ENCODE measurements at places on chromosomes 7 and 10.

GRCh38 chr10:127435246-127435645, 113.9 kb upstream of the NPS start:
- no peak for DNase-seq

DNA sequence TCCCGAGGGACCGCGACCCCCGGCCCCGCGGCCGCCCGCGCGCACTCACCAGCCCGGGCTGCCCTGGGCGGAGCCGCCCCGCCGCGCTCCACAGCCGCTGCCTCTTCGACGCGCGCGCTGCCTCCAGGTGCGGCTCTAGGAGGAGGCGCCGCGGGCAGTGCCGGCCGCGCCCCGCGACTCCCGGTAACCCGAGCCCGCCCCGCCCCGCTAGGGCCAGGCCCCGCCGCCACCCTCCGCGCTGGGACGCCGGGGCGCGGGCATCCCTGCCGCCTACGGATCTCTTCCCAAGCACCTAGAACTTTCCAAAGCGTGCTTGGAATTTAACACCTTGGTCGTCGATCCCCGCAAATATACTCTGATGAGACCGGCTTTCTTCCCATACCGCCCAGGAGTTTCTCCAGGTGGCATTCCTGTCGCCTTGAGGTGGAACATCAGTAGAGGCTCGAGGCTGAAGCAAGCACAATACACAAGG, at the start of gene SLC26A5:
Gene SLC26A5 (minus strand): TSS at position 159 of the 472 bp plus-strand sequence. CDS start 24,693 bp downstream, outside the sequence.
- DNase-seq: no peak

DNA sequence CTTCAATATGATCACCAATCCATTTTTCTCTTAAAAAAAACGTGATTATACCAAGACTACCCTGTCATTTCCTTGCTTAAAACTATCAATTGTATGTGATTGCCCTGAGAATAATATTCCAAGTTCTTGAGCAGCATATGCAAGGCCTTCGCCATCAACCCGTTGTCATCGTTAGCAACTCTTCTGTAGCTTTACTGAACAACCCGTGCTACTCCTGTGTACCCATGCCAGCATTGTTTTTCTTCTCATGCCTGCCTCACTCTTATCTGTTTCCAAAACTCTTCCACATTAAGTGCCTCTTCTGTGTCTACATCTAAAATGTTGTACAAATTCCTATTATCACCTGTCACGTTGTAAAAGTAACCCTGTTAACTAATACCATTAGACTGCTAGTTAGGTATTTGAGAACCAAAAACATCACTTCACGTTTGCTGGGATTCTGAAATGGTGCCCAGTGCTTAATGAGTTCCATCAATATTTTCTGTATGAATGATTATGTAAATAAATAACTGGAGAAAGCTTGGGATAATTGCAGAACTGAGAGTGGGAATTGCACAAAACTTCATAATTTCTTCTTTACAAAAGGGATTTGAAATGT, 10.5 kb downstream of the CAV2 start:
- no peak for DNase-seq

DNA sequence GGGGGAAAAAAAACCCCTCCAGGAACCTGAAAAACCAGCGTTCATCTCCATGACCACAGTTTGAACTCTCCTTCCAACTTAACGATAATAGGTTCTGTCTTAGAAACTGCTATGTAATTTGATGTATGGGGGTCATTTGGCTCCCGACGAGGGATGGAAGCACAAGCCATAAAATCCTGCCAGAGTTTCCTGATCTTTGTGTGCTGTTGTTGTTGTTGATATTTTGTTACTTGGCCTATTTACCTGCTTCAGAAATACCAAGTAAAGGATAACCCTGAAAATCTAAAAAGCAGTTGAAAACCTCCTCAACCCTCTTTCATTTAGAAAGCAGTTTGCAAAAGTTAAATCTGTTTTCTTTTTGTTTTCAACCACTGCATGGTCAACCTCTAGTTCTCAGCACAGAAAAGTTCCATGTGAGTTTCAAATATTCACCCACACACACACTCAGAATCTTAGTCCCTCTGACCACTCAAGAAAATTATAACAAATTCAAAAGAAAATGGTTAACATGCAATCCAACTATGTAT, 9.3 kb upstream of the HOXA2 start:
- DNase-seq: no peak

GRCh38 chr10:10164848-10165247, 852.8 kb upstream of the CELF2 start:
- no peak for DNase-seq

GRCh38 chr10:86148117-86148516, 218.5 kb downstream of the GRID1 start:
- no peak for DNase-seq

GRCh38 chr10:76667408-76668370, 969.9 kb downstream of the KCNMA1 start:
- no peak for DNase-seq

DNA sequence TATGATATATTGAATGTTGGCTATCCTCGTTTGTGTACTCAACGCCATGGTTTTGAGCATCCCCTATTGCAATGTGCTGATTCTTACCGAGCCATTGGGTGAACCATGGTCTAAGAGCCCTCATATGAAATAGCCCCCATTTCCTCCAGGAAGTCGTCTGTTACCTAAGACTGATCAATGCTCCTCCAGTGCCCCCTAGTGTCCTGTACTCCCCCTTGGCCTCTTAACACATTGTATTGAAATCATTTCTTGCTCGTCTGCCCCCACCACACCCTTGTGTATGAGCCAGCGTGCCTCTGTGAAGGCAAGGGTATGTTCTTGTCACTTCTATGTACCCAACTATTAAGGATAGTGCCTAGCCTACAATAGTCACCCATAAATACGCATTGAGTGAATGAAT, 11.2 kb upstream of the SLC35B4 start:
- DNase-seq: peak; percentile 49

DNA sequence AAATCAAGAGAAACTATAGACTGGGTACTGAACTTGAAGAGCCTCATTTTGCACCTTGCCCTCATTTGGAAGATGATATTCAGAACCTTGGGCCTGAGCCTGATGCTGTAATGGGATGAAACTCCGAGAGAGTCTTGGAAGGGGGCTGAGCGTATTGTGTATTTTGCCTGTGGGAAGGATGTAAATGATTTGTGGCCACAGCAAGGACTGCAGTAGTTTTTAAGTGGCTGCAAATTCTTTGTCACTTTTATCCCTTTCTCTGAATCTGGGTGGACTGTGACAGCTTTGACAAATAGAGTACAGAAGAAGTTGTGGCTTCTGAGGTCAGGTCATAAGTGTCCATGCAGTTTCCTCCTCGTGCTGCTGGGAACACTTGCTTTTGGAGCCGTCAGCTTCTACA, 221.2 kb downstream of the ADRA2A start:
- DNase-seq: no peak

DNA sequence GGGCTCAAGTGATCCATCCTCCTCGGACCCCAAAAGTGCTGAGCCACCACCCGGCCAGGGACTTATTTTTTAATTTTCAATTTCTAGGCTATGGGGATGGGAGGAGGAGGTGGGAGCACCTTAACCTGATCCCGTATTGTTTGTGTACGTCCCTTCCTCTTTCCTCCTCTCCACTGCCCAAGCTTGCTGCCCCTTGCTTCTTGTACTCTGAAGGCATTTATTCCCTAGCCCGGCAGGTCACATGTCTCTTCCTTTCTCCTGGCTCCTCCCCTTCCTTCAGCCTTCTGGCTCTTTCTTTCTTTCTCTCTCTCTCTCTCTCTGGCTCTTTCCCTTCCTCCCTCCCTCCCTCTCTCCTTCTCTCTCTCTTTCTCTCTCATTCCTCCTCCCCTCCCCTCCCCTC, 56.0 kb downstream of the COL26A1 start:
- no peak for DNase-seq

GRCh38 chr7:27685209-27685608, 22.5 kb upstream of the HIBADH start:
- DNase-seq: no peak

GRCh38 chr7:154880513-154880912, 122.4 kb downstream of the PAXIP1 start:
- no peak for DNase-seq

DNA sequence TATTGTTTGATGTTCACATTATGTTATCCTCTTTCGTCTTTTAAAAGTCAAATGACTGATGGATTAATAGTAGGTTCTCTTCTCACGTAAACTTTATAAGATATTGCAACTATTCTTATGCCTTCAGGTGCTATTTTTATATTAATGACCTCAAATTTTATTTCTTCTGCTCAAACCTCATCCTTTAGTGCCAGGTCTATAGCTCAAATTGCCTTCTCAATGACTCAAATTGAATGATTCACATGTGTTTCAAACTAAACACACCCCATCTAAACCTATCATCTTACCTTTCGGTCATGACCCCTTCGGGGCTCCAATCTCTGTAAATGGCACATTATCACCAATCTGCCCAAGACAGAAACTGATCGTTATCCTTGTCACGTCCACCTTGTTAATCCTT, 22.0 kb upstream of the LIPF start:
- no peak for DNase-seq

GRCh38 chr7:122987463-122987862, 8.0 kb downstream of the TAS2R16 start:
- no peak for DNase-seq

GRCh38 chr7:84364708-84365107, 170.1 kb upstream of the SEMA3A start:
- DNase-seq: no peak

DNA sequence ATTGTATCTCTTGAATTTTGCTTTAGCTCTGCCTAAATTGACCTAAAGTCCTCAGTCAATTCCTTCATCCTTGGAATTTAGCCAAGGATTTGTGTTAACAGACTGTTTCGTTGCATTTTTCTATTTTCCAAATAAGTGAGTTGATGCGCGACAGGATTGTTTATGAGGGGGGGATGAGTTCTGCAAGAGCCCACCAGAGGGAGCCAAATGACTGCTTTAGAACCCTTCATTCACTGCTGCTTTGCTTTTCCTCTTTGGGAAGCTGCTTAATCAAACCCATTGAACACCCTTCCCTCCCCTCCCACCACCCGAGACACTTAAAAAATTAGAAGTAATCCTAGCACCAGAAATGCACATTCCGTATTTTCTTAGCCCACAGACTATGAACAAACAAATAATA, 33.7 kb upstream of the PTF1A start:
- peak; percentile 42 for DNase-seq

DNA sequence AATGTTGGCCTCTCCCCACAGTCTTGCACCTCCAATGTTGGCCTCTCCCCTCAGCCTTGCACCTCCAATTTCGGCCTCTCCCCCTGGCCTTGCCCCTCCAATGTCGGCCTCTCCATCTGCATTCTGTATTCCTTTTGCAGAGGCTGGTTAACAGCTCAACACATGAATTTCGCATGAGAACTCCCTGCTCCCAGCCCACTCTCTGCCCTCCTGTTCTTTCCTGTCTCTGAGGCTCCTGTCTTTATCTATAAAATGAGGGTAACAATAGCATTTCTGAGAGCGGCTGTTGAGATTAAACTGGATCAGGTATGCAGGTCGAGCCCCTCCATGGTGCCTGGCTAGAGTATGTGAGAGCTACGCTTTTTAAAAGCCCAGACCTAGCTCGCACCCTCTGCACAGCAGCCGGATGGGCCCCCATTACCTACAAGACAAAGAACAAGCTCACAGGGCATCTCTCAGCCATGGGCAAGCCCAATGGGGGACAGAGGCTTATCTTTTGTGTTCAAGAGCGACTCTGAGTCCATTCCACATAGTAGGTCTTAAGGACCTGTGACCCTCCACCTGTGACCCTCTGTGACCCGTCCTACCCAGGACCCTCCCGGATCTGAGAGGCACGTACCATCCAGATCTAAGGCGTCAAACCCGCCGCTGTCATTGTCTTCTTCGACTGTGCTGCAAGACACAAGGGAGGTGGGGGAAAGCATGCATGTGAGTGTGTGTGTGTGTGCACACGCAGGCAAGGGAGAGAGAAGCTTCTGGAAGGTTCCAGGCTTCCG, 82.2 kb upstream of the GNA12 start:
- no peak for DNase-seq

DNA sequence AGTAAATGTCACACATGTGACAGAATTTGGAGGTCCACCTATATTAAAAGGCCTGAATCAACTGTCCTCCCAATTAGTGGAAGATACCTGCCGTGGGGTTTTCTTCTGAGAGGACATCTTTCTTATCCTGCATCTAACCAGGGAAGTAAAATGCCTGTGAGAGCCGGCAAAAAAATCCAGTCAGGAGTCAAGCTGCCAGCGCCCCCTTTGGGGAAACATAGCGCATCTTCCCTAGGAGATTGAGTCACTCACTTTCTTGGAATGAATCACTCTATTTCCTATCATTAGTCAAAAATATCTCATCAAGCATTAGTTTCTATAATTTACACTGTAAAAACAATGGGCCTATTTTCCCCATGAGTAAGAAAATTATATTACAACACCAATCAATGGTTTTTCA, 66.4 kb upstream of the ANK3 start:
- DNase-seq: no peak

DNA sequence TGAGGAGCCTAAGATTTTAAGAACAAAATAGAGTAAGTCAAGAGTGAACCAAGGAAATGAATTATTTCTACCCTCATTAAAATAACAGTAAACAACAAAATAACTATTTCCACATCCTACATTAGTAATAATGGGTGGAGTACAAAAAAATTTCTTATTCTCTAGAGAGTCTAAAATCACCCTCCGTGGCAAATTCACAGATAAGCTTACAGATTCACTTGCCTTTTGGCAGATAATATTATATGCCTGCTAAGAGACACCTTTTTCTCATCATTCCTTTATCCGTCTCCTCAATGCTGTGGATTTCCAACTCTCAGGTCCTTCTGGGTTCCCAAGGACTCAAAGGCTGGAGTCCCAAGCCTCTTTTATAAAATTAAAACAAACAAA, 2.2 kb upstream of the EPC1 start:
- no peak for DNase-seq

- DNase-seq: peak; percentile 90
These were observed 174.0 kb upstream of the TCF7L2 start for GRCh38 chr10:112775892-112776674.

DNA sequence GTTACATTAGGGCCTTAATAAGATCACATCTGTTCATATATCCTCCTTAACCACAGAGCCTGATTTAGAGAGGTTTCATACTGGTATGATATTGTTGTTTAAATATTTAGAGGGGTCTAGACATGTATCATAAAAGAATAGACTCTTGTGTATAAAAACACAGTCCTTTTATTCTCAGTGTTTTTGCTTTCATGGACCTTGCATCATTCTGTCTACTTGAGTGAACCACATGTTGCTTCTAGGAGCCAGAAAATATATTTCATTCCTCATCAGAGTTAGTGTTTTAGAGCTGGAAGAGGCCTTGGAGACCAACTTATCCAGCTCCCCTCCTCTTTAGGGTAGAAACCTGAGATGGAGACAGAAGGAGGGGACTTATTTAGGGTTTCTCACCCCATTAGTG, 312.8 kb downstream of the LRMDA start:
- DNase-seq: peak; percentile 73
